ENCODE measurements at places on chromosomes 12 and 14. TPM values are rescaled to one million over a fixed set of nuclear protein-coding genes. Genes with fewer than 3 reads are reported as not detected.

The RERG gene
- total RNA-seq = not detected

The PLCZ1 gene
- not detected for total RNA-seq

The SUSD6 gene
- total RNA-seq = 17.2 TPM

The PLEKHD1 gene
- not detected for total RNA-seq

The SALL2 gene
- 2.7 TPM for total RNA-seq

GRCh38 chr12:63208956-63209355 is 58.0 kb upstream of the AVPR1A start:
- H3K27ac ChIP-seq = no peak overlapping the region
- no peaks in the 10 kb centered on the region for H3K27me3 ChIP-seq
- DNase-seq = no peak
- H3K4me3 ChIP-seq = no peak overlapping the region
- no peaks in the 10 kb centered on the region for H3K4me1 ChIP-seq

GRCh38 chr14:105136401-105137322 is 31.9 kb downstream of the JAG2 start:
- peaks cover 4% of the 10 kb centered on the region for H3K27me3 ChIP-seq
- DNase-seq = no peak
- H3K4me1 ChIP-seq = no peaks in the 10 kb centered on the region

GRCh38 chr12:95130096-95130495 is 56.7 kb upstream of the NR2C1 start:
- H3K4me1 ChIP-seq = no peaks in the 10 kb centered on the region
- H3K27me3 ChIP-seq = peaks cover 2% of the 10 kb centered on the region
- peaks cover 5% of the 10 kb centered on the region for H3K36me3 ChIP-seq
- H3K27ac ChIP-seq = no peak overlapping the region

DNA sequence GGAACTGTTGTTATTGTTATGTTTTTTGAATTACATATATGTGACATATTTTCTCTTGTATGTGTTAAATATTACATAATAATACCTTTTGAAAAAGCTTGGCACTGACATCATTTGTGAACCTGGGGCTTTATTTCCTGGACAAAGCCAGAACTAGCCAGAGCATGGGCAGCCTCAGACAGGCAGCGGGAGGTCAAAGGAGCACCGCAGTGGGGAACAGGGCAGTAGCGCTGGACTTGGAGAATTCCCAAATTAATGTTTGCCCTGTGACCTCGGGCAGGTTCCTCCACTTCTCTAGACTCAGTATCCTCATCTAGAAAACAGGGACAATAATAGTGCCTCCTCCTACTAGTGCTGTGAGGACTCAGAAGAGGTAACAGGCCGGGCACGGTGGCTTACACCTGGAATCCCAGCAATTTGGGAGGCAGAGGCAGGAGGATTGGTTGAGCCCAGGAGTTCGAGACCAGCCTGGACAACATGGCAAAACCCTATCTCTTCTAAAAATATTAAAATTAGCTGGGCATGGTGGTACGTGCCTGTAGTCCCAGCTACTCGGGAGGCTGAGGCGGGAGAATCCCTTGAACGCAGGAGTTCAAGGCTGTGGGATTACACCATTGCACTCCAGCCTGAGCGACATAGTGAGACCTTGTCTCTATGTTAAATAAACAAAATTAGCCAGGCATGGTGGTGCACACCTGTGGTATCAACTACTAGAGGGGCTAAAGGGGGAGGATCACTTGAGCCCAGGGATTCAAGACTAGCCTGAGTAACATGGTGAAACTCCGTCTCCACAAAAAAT is 27.3 kb upstream of the ITPK1 start:
- H3K27ac ChIP-seq = no peak overlapping the region
- peaks cover 6% of the 10 kb centered on the region for H3K4me1 ChIP-seq
- H3K36me3 ChIP-seq = no peaks in the 10 kb centered on the region
- H3K4me3 ChIP-seq = no peak overlapping the region
- no peak for DNase-seq
- peaks cover 5% of the 10 kb centered on the region for H3K27me3 ChIP-seq

- peak overlapping the region; percentile 37 for H3K4me3 ChIP-seq
- no peaks in the 10 kb centered on the region for H3K27me3 ChIP-seq
- H3K27ac ChIP-seq = peak overlapping the region; percentile 54
- 0 out of 2 replicates have a peak, but pooled peaks cover 11% of the 10 kb centered on the region for H3K36me3 ChIP-seq
- H3K4me1 ChIP-seq = peaks cover 41% of the 10 kb centered on the region
- DNase-seq = no peak
Measured at GRCh38 chr12:92096346-92097136, 49.1 kb downstream of the BTG1 start.

- H3K27me3 ChIP-seq = peaks cover 21% of the 10 kb centered on the region
- peaks cover 73% of the 10 kb centered on the region for H3K4me1 ChIP-seq
- H3K27ac ChIP-seq = peak overlapping the region; percentile 75
- H3K4me3 ChIP-seq = peak overlapping the region; percentile 96
- peaks cover 22% of the 10 kb centered on the region for H3K36me3 ChIP-seq
Measured at GRCh38 chr12:57090490-57090889, 1.6 kb downstream of the NAB2 start.

- peaks cover 12% of the 10 kb centered on the region for H3K4me1 ChIP-seq
- H3K27ac ChIP-seq = no peak overlapping the region
- peaks cover 40% of the 10 kb centered on the region for H3K27me3 ChIP-seq
- H3K36me3 ChIP-seq = no peaks in the 10 kb centered on the region
- DNase-seq = no peak
- no peak overlapping the region for H3K4me3 ChIP-seq
Measured at GRCh38 chr14:23610090-23610814, 25.9 kb upstream of the DHRS2 start.

GRCh38 chr12:66620026-66620425 is 58.9 kb downstream of the GRIP1 start:
- no peak for DNase-seq
- H3K4me1 ChIP-seq = no peaks in the 10 kb centered on the region
- H3K4me3 ChIP-seq = no peak overlapping the region
- H3K36me3 ChIP-seq = no peaks in the 10 kb centered on the region
- no peak overlapping the region for H3K27ac ChIP-seq

GRCh38 chr12:55933169-55933798 is 2.3 kb downstream of the DGKA start:
- H3K4me3 ChIP-seq = peak overlapping the region; percentile 91
- peaks cover 6% of the 10 kb centered on the region for H3K36me3 ChIP-seq
- no peak for DNase-seq
- peak overlapping the region; percentile 92 for H3K27ac ChIP-seq

- DNase-seq = no peak
- no peak overlapping the region for H3K4me3 ChIP-seq
- no peaks in the 10 kb centered on the region for H3K36me3 ChIP-seq
- H3K27me3 ChIP-seq = peaks cover 7% of the 10 kb centered on the region
- H3K4me1 ChIP-seq = no peaks in the 10 kb centered on the region
Measured at GRCh38 chr12:9957834-9958233, 13.4 kb upstream of the CLEC12A start.

- peaks cover 56% of the 10 kb centered on the region for H3K27me3 ChIP-seq
- H3K27ac ChIP-seq = no peak overlapping the region
- no peak for DNase-seq
- no peaks in the 10 kb centered on the region for H3K4me1 ChIP-seq
- H3K4me3 ChIP-seq = no peak overlapping the region
- H3K36me3 ChIP-seq = no peaks in the 10 kb centered on the region
Measured at GRCh38 chr14:22494486-22495135, 94.4 kb downstream of the DAD1 start.
